ENCODE measurements at places on chromosomes 11 and 22.

- no peak for DNase-seq
Measured at GRCh38 chr11:22510010-22510409, 115.6 kb downstream of the FANCF start.

DNA sequence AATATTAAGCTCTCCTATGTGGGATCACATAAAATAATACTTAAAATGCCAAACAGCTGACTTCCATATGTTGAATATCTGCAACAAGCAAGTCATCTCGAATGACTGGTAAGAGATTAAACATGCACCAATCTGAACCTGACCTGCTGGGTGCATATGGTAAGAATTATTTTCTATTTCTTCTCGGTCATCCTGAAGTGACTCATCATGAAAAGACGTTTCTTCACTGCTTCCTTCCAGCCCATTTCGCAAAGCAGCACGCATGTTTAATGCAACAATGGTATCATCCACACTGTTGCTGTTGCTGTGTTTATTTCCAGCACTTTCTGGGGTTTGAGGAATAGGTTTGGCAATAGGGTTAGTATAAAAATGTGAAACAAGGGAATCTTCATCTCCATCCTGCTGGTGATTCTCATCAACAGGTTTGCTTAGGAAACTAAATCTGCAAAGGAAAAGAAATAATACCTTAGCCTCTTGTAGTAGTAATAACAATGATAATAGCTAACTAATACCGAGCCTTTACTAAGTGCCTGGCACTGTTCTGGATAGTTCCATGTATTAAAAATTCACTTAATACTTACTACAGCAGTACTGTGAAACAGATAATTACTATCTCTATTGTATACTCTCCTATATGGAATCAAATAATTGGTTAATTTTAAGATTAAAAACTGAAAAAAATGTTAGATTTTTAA is 52.0 kb upstream of the CHRNA10 start:
- DNase-seq, result no peak

- DNase-seq, result no peak
Measured at GRCh38 chr22:49334449-49334789, 493.3 kb downstream of the BRD1 start.

- DNase-seq, result no peak
Measured at GRCh38 chr11:733072-733471, 14.2 kb upstream of the TALDO1 start.

- no peak for DNase-seq
Measured at GRCh38 chr11:2589538-2589934, 110.3 kb downstream of the KCNQ1OT1 start.

DNA sequence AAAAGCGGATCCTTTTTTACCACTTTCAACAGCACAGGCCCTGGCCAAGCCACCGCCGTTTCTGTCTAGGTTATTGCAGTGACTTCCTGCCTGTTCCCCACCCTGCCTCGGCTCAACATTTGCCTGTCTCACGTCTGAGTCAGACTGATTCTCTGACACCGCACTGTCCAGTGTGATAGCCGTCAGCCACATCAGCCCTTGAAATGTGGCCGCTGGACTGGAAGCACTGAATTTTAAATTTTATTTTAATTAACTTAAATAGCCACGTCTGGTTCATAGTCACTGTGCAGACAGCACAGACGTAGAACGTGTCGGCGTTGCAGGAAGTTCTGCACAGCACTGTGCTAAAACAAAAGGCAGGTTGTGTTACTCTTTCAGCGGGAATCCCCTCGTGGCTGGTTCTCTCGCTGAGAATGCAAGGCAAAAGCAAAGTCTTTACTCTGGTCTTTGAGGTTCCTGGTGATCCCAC is 56.3 kb upstream of the ADSL start:
- DNase-seq, result peak; percentile 75

GRCh38 chr22:27638329-27639233 is 163.0 kb downstream of the MN1 start:
- DNase-seq, result no peak

DNA sequence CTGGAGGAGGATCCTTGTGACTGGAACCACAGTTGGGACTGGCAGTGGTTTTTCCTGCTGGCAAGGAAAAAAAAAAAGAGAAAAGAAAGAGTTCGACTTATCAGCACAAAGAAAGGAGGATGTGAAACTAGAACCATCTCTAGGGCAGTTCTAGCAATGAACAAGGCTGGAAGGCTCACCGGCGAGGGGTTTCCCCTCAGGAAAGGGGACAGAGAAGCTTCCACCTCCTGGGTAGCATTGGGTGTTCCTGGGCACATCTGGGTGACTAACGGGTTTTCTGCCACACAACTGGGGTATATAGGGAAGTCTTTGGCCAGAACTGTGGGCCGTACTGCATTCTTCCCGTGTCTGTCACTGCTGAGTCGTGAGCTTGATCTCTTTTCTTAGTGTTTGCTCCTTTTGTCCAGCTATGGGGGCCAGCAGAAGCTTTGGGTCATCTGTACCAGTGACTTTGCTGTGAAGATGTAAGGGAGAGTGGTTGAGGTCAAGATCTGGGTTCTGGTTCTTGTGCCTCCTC is 109.4 kb upstream of the OR4B1 start:
- DNase-seq, result peak; percentile 72

GRCh38 chr11:114031967-114032320 is 27.6 kb upstream of the ZBTB16 start:
- no peak for DNase-seq

DNA sequence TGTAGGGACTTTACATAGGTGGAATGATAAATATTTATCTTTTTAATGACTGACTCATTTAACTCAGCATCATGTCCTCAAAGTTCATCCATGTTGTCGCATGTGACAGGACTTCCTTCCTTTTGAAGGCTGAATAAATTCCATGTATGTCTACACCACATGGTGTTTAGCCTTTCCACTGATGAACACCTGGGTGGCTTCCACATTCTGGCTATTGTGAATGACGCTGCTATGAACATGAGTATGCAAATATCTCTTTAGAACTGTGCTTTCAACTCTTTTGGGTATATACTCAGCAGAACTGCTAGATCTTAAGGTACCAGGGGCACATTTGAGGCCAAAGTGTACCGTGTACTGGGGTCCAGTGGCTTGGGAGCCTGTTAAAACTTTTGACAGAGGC is 24.1 kb downstream of the LARGE1 start:
- no peak for DNase-seq

DNA sequence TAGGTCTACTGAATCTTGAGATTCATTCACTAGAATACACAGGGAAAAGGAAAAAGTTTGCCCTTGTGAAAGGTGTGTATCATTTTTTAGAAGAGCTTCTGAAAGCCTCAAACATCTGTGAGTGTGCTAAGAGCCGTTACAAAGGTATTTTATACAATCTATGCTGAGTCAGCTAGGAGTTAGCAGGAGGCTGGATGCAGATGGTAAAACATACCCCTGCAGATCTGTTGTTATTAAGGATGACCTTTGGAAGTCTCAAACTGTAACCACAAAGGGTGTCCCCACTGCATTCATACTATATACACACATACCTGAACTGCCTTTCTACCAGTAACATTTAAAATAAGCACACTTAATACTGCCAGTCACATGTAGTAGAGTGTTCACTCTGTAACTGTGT is 8.4 kb upstream of the C11orf91 start:
- no peak for DNase-seq

- DNase-seq, result no peak
Measured at GRCh38 chr11:120257346-120257745, 17.4 kb downstream of the POU2F3 start.

DNA sequence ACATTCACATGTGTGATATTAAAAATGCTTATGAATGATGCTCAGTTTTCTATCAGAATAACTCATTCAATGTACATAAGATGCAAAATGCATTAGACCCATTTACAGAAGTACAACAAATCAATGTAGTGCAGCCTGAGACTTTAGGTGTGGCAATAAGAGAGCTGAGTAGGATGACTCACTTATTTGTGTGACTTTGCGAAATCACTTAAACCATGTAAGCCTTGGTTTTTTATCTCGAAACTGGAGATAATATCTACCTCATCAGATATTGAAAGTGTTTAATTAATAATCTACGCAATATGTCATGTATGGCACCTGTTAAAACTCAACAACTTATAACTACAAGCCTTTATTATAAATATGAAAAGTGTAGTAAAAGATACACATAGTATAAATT is 105.7 kb upstream of the LUZP2 start:
- no peak for DNase-seq

DNA sequence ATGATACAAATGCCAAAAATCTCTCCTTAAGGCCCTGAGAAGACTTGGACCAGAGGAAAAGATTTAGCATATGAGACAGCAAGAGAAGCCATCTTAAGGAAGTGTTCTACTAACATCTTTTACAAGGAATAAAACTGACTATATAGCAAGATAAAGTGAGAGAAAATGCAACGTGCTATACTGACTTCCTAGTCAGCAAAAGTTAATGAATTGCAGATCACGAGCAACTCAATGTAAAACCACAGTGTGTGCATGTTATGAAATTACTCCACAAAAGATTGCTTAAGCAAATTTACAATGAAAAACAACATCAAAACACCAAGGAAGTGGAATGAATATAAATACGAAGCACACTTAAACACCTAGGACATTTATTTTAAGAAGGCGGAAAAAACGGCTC is 187.5 kb downstream of the CADM1 start:
- no peak for DNase-seq

- DNase-seq, result no peak
Measured at GRCh38 chr11:105786741-105787140, 176.9 kb downstream of the GRIA4 start.

- DNase-seq, result no peak
Measured at GRCh38 chr22:46834021-46834737, 71.7 kb downstream of the TBC1D22A start.

DNA sequence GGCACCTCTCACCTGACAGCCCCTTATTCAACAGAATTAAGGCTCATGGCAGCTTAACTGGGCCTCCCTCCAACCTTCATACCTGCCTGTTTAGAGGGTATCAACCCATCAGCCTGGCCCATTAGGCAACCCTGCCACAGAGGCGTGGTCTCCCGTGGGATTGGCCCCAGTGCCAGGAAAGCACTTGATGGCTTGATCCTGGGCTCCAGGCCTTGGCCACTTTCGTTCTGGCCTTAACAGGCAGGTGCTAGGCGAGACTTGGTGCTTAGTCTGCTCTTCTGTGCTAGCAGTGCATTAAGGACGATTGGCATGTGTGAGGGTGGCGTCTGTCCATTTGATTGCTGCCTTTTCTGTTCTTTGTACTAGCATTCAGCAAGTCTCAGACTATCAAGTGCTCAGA is 75.2 kb downstream of the CABIN1 start:
- DNase-seq, result no peak

- peak; percentile 34 for DNase-seq
Measured at GRCh38 chr22:41687901-41688364, 734 bp downstream of the SNU13 start.

- DNase-seq, result no peak
Measured at GRCh38 chr11:206002-206384, 1.2 kb downstream of the BET1L start.

- no peak for DNase-seq
Measured at GRCh38 chr11:42237701-42238235, 778.3 kb upstream of the LRRC4C start.

- no peak for DNase-seq
Measured at GRCh38 chr11:15668718-15669117, 554.0 kb downstream of the INSC start.

GRCh38 chr11:2666828-2667570 is 32.8 kb downstream of the KCNQ1OT1 start:
- DNase-seq, result no peak

DNA sequence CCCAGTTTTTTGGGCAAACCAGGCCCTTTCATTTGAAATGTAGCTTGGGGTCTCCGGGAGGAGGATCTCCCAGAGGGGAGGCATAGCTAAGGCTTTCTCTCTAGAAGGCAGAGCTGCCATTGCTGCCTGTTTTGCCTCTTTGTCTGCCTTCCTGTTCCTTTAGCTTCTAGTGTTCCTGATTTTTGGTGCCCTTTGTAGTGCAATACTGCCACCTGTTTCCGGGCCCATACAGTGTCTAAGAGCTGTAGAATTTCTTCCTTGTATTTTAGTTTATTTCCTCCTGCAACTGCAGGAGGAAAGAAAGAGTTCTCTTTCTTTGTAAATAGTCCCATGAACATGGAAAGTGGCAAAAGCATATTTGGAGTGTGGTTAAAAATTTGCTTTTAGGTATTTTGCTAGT is 19.3 kb upstream of the GLYATL1 start:
- no peak for DNase-seq

DNA sequence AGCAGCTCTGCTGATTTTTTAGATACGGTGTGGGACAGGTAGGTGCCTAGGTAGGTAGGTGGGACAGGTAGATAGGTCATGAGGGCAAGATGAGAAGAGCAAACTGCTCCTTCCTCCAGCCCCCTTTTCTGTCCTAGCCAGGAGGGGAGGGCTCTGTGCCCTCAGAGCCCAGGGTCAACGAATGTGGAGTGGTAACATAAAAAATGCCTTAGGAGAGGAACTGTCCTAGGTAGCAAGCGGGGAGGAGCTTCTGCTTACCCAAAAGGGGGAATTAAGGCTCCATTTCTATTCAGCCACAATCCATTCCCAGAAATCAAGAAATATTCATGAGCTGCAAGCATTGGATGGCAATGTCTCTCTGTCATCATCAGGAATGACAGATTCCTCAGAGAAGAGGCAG is 234.8 kb downstream of the GRIK4 start:
- DNase-seq, result no peak

DNA sequence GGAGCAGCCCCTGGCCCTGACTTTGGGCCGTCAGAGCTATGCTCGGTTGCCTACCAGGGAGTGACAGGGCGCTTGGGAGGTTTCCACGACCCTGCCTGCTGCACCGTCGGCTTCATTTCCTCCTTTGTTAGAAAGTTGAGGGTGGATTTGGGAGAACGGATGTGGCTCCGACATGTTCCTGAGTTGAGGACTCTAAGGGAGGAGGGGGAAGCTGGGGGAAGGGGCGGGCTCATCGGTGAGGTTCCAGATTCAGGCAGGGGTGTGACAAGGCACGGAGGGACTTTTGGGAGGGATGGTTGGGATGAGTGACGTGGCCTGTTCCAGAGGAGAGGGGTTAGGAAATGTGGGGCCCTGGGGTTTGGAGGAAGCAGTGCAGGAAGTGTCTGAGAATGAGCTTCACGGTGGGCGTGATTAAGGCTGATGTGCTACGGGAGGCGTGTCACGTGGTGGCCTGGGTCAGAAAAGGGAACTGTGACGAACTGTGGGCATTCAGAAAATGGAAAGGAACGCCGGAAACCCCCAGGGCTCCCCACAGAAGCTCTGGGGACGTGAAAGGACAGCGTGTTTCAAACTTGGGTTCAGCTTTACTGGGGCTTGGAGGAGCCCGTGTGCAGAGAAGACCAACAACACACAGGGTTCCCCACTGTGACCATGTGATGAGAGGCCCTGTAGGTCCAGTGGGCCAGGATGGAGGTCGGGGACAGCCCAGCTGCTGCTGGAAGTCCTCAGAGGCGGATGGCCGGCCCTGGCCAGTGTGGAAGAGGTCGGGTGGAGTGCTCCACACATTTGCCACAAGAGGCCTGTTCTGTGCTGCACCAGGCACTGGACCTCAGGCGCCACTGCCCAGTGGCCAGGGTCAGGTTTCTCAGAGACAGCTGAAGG is 2.8 kb downstream of the PARVB start:
- peak; percentile 78 for DNase-seq

Data from activated CD4-positive, alpha-beta T cell treated with anti-CD3 and anti-CD28 coated beads for 48 hours (primary cell).